ENCODE measurements at places on chromosomes 7 and 10. TPM values are rescaled to one million over a fixed set of nuclear protein-coding genes. Genes with fewer than 3 reads are reported as not detected.

HYAL4 gene
- total RNA-seq: not detected

GSTO2 gene
- total RNA-seq: 1.7 TPM

SFRP5 gene
- total RNA-seq: 1.2 TPM

CAMK2B gene
- total RNA-seq: 76.7 TPM

CTAGE6 gene
- total RNA-seq: 0.25 TPM

TRIM56 gene
- total RNA-seq: 0.98 TPM

FOXP2 gene
- 19.2 TPM for total RNA-seq

CLRN3 gene
- total RNA-seq: not detected

TYSND1 gene
- 5.2 TPM for total RNA-seq

GOLGA7B gene
- 17.7 TPM for total RNA-seq

TECPR1 gene
- total RNA-seq: 30.2 TPM

IFIT2 gene
- total RNA-seq: 2.7 TPM

IL15RA gene
- total RNA-seq: under 0.01 TPM
